ENCODE measurements at places on chromosomes 6 and 20.

DNA sequence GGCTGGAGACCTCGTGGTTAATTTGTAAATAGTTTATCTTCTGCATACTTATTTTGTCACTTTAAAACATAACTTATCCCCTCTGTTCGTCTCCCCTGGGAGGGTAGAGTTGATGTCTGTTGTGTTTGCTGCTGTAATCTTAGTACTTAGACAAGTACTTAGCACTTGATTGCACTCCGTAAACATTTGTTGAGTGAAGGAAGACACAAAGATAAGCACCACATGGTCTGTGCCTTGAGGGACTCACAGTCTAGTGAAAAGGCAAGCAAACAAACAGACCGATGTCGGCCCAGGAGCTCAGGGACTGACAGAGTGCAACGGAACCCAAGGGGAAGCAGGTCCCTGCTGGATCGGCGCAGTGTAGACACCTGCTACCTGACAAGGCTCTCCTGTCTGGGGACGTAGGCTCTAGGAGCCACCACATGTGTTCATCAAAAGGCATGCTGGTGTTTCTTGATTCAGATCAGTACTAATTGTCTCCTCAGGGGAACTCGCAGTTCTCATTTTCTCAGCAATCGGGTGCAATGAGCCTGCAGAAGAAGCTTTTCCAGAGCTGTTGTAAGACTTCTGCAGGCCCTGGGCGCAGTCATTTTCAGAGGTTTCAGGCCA is 31.4 kb downstream of the EDN3 start:
- no peak for DNase-seq

DNA sequence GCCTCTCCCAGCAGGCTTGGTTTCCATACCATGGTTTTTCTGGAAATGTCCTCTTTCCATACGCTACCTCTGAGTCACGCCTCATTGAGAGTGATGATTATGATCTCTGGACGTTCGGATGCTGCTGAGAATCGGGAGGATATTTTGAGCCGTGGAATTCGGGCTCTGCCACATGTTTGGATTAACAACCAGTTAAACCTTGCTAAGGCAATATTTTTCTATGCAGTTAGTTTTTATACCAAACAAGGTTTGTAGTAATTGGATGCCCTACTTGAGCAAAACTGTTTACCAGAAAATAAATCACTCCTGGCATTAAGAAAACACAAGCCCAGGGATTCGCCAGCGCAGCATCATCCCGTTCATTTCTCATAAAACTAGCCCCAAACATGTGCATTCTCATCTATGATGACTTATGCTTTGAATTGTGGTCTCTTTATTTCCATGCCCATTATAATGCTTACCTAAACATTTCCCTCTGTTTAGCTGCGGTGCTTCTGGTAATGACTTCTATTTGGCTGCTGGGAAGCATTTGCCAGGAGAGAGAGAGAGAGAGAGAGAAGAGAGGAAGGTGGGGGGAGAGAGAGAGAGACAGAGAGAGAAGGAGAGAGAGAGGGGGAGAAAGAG is 198.9 kb downstream of the CLIC5 start:
- DNase-seq = no peak

DNA sequence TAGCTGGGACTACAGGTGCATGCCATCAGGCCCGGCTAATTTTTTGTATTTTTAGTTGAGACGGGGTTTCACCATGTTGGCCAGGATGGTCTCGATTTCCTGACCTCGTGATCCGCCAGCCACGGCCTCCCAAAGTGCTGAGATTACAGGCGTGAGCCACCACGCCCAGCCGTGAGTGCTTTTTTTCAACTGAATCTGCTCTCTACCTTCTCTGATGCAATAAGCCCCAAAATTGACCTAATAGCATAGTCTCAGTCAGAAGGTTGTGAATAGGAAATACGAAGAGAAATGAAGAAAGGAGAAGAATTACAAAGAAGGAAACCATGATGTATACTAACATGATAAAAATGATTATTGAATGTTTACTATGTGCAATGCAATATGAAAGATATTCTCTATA is 33.2 kb downstream of the BEND6 start:
- no peak for DNase-seq

GRCh38 chr6:32867022-32867477 is 13.1 kb downstream of the PSMB9 start:
- DNase-seq = no peak

DNA sequence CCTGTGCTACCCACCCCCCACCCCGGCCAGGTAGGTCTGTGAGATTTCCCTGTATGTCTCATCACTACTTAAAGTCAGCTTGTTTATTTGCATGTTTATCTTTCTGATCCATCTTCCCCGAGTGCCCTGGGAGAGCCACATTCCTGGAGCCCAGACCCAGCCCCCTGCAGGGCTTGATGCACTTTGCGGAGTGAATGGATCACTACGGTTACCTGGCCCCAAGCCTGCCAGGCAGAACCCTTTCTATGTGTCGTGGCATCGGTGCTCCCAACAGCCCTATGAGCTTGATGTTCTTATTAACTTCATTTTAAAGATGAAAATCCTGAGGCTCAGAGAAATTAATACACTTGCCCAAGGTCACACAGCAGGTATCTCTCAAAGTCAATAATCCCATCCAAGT is 13.6 kb upstream of the SLCO4A1 start:
- no peak for DNase-seq

DNA sequence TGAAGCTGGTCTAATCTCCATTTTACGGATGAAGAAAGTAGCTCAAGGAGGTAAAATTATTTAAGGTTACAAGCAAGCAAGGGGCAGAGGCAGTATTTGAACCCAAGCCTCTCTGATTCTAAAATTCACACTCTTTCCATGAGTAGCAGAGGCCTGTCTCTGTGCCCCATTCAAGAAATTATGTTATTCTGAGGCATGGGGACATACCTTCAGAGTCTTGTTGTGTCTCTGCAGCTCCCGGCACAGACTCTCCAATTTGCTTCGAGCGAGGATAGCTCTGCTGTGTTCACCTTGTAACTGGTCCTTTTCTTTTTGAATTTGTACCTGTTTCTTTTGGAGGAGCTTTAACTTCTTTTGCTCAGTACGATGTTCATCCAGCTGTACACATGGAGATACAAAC is 21.5 kb downstream of the TXLNB start:
- DNase-seq = no peak

DNA sequence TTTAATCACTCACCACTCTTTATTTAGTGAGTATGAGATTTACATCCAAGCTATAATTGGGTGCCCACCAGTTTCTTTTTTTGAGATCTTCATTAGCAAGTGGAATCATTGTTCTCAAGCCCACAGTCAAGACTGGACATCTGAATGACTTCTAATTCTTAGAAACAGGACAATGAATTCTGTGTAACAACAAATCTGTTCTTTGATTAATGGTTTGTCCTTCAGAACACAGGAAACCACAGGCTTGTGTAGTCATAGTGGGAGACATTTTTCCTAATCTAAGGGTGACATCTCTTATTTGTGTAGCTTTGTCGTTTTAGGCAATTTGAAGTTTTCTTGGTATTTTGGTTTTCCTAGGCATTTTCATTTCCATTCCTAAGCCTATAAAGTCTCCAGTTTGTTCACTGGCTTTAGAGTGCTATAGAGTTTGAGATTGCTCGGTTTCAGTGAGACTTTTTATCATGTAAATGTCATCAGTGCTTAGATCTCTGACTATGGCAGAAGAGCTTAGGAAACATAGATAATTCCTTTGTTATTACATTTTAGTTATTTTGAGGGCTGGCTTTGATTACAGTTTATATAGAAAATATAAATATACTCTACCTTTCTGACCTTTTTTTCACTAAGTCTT is 903.9 kb upstream of the MAP3K7 start:
- DNase-seq = no peak

- no peak for DNase-seq
Observed at GRCh38 chr20:18588574-18588933, 700 bp downstream of the DTD1 start.

- no peak for DNase-seq
Observed at GRCh38 chr20:9112541-9113515, 43.9 kb downstream of the PLCB4 start.

DNA sequence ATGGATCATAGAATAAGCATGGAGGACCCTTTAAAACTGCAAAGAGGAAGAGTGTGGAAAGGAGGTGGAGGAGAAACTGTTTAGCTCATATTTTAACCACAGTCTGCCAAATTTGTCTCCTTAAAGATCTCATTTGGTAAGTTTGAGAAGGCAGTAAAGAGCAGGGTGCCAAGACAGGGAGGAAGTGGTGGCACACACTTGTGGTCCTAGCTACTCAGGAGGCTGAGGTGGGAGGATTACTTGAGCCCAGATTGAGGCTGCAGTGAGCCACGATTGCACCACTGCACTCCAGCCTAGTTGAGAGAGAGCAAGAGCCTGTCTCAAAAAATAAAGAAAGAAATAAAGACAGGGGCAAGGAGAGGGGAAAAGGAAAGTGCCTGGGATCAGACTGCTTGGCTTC is 16.8 kb upstream of the DCBLD1 start:
- no peak for DNase-seq

DNA sequence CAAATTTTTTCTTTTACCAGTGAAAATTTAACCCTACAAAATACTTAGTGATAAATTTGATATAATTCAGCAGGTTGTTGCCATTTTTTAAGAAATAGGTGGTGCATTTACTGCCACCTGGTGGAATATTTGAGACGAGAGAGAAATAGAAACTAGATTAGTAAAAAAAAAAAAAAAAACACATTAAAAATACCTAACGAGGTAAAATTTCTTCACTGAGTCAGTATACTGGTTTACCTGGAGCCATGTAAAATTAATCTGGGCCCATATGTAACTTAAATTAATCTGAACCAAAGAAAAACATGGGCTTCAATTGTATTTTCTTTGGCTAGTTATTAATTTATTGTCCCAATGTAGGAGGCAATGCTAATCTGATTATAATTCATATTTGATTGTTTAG is 520.8 kb downstream of the EPM2A start:
- no peak for DNase-seq

DNA sequence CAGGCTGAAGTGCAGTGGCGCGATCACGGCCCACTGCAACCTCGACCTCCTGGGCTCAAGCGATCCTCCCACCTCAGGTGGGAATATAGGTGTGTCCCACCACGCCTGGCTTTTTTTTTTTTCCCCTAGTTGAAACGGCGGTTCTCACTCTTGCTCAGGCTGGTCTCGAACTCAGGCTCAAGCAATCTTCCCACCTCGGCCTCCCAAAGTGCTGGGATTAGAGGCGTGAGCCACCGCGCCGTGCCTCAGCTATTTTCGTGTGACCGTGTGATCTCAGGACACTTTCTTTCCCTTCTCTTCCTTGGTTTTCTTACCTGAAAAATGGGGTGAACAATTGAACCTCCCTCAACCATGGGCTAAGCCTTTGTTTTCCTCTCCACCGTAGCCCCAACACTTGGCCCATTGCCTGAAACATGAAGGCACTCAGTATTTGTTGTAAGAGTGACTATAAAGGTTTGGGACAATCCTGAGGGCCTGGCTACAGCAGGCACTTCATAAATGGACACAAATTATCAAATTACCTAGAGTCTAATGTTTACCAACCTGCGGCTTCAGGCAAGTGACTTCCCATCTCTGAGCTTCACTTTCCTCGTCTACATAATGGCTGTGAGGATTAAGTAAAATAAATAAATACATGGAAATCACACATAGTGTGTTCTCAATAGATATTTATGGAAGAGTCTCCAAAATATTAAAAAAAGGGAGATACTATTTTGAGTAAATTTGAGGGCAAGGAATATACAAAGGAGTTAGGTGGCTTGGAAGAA is 31.4 kb upstream of the ID1 start:
- no peak for DNase-seq

GRCh38 chr6:1962201-1962600 is 283.2 kb downstream of the GMDS start:
- no peak for DNase-seq

- DNase-seq = no peak
Observed at GRCh38 chr20:31984981-31985471, 17.1 kb downstream of the XKR7 start.

- no peak for DNase-seq
Observed at GRCh38 chr20:38450412-38450975, 15.4 kb upstream of the SNHG17 start.

- no peak for DNase-seq
Observed at GRCh38 chr6:111669326-111669725, 63.6 kb upstream of the TRAF3IP2 start.

DNA sequence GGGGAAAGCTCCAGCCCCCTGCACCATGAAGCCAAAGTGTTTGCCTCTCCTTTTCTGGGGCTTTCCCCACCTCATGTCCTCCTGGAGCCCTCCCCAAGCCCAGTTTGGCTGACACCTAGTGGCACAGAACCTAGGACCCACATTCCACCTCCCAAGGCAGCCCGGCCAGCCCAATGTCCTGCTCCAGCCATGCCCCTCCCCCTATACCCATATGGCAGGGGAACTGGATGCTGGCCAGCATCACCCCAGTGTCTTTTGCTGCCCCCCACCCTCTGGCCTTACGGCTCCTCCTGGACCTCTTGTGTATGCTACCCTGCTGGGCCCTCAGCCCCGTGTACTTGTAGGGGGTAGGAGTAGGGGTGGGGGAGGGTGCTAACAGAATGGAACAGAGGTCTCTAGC is 170.1 kb downstream of the KIF6 start:
- no peak for DNase-seq

DNA sequence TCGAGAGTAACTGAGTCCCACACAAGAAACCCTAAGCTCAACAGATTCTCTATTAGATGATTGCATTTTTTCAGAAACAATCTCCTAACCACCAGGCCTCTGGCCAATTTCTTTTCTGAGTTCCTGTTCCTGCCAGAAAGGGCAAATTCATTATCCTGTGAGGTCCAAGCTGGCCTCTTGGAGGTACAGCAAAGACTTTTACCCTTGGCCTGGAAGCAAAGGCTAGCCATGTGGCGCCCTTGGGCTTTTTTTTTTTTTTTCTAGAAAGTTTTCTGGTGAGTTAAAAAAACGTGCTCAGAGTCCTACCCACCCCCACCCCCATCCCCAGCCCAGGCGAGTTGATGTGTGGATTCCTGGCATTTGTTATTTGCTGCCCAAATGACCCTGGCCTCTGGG is 59.0 kb upstream of the EEF1A1 start:
- DNase-seq = no peak

DNA sequence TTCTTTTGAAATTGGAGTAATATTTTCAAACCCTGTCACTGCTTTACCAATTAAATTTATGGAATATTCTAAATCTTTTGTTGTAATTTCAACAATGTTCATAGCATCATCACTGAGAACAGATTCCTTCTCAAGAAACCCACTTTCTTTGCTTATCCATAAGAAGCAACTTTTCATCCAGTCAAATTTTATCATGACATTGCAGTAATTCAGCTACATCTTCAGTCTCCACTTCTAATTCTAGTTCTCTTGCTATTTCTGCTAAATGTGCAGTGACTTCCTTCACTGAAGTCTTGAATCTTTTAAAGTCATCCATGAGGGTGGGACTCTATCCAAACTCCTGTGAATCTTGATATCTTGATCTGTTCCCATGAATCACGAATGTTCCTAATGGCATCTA is 132.4 kb downstream of the INSM1 start:
- DNase-seq = no peak

Measured in ecto neural progenitor cell (in vitro differentiated cells).